Heart left ventricle (tissue), 16 donors: ENCODE measurements at places on chromosomes 5 and 9.

GRCh38 chr5:135395451-135395850 is 3.6 kb downstream of the MACROH2A1 start:
- no peak for DNase-seq

- DNase-seq: peak; percentile 55
Measured at GRCh38 chr5:981456-981855, 27.1 kb upstream of the NKD2 start.

DNA sequence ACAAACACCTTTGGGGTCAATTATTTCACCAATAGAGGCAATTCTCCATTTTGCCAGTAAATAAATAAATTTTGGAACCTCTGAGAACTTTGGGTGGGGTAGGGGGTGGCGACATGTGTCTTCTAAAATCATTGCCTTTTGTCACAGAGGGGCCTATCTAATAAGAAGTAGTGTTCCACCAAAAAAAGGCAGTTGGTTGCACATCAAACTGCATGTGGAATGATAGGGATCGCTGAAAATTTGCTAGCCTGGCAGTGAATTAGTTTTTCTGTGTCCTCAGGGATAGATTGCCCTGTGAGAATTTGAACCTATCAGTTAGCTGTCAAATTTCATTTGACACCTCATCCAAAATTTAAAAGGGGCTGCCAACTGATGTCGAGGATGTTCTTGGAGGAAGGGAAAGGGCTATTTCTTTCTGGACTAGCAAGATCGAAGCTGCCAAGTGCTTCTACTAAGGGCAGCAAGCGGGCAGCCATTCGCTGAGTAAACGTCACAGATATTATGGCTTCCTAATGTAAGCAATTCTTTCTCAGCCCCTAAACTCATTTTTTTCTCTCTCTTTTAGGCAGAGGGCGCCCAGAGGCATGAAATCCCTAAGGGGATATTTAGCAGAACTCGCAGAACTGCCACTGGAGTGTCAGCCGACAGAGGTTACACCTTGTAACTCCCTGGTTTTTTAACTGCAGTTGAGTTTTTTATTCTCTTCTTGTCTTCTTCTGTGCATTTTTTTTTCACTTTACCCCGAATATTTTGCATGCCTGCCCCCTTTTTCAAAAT is 2208.1 kb upstream of the WWC1 start:
- DNase-seq: no peak

DNA sequence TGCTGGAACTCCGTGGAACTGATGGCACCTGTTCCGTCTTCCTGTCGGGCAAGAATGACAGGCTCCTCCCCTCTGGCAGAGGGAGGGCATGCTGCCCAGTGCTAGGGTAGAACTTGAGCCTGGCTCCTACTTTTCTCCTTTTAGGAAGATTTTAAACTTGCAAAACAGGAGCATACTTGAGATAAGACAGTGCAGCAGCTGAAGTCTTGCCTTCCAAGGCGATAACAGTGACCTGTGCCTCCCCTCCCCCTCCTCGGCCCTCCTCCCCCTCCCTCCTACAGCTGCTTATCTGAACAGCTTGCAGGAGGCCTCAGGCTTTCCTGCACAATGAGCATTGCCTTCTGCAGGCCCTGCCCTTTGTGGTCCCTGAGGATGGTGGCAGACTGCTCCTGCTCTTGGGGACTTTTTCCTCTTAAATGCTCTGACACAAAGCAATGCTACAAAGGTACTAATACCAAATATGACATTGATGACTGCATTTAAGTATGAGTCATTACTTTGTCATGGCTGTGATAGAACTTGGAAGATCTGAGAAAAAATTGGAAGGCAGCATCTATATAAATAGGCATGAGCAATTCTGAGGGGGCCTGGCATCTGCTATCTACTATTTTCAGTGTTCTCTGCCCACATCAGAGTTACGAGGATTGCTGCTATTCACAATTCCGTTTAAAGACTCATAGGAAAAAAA is 2.0 kb downstream of the GADD45G start:
- DNase-seq: peak; percentile 52

- DNase-seq: no peak
Measured at GRCh38 chr5:176736931-176737745, 73.2 kb upstream of the UNC5A start.

- DNase-seq: peak; percentile 53
Measured at GRCh38 chr5:141512911-141513626, 24.2 kb downstream of the PCDHGC5 start.

- DNase-seq: no peak
Measured at GRCh38 chr5:164650427-164650826, 1145.0 kb downstream of the MAT2B start.

DNA sequence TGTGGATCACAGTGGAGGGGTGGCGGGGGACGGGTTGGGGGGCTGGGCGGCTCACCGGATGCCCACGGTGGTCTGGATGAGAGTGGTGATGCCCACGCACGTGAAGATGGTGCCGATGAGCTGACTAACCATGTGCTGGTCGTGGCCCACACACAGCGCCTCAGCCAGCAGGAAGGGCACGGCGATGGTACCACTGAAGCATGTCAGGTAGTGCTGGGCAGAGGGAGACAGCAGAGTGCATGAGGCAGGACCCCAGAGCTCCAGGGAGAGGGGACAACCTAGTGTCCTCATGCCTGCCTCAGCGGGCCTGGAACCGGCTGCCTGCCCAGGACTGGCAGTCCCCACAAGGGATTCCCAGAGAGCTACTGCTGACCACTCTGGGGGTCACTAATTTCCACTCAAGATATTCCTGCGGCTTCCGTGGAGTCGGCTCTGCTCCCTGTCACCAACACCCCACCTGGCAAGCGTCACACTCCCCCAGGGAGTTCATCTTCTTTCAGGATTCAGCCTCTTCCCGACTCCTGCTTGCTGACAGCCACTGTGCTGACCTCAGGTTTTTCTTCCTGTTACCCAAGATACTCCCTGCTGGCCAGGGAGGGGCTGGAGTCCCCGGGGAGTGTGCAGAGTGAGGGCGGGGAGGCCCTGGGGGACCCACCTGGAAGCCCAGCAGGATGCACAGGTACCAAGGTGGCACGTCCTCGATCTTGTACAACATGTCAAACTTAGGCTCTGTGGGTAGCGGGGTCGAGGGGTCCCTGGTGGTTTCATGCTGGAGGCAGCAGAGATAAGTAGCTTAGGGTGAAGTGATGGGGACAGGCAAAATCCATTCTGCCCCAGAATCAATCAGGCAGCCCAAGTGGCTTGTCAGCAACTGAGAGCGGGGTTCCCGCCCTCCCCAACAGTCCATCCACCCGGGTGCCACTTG is 998 bp downstream of the SLC23A1 start:
- DNase-seq: no peak
